ENCODE measurements at places on chromosomes 13 and 19.

DNA sequence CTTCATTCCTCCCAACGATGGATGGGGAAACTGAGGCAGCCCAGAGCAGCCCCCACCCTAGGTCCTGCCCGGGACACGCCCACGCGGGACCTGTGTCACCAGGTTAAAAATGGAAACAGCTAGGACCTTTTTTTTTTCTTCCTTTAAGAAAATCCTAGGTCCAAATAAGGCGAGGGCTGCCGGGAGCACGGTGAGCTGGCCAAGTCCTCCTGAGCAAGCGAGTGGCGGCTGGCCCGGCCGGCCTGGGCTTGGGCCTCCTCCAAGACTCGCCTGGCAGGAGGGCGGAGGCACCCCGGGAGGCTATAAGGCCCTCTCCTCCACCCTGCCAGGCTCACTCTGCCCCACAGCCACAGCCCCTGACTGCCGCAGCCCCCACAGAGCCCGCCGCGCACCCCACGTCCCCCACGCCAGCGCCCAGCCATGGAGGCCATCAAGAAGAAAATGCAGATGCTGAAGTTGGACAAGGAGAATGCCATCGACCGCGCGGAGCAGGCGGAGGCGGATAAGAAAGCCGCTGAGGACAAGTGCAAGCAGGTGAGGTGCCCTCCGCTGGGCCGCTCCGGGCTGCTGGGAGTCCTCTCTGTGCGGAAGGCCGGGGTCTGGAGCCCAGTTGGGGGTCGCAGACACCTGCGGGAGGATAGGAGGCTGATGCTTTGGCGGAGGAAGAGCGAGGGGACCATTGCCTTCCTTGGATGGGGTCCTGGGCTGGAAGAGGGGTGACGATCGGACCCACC lies 8.9 kb upstream of the TPM4 start:
- no peak for DNase-seq

DNA sequence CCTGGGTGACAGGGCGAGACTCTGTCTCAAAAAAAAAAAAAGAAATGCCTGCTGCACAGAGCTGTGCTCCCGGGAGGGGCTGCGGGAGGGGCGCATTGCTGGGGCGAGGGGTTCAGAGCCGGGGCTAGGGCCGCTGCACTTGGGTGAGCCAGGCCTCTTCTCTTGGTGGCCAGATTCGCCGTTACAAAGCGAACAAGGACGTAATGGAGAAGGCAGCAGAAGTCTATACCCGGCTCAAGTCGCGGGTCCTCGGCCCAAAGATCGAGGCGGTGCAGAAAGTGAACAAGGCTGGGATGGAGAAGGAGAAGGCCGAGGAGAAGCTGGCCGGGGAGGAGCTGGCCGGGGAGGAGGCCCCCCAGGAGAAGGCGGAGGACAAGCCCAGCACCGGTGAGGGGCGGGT lies 19.0 kb downstream of the PLIN4 start:
- DNase-seq = no peak

- no peak for DNase-seq
These were observed 30.2 kb upstream of the TRPC4 start for GRCh38 chr13:37899753-37900152.

DNA sequence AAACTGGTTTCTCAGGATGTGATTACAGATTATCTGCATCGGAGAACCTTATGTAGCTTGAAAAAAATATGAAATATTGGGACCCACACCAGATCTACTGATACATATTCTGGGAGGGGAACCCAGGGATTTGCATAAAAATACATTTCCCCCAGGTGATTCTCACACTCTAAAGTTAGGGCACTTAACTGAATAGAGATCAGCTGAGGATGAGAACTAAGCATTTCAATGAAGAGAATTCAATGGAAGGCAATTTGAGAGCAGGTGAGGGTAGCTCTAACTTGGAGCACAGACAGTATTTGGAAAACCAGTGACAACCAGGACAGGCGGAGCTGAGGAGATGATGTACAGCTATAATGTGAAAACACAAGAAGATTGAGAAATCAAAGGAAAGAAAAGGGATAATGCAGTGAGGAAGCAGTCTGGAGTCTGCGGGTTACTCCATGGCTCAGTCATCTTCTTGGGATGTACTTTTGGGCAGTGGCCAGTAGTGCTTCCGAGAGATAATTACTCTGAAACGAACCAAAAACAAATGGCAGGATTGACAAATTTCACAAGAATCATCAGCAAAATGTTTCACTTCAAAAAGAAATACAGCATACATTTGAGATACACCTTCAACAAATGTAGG lies 6.1 kb upstream of the OXGR1 start:
- no peak for DNase-seq

- DNase-seq = no peak
These were observed 886.8 kb downstream of the PCDH9 start for GRCh38 chr13:66343224-66343828.

DNA sequence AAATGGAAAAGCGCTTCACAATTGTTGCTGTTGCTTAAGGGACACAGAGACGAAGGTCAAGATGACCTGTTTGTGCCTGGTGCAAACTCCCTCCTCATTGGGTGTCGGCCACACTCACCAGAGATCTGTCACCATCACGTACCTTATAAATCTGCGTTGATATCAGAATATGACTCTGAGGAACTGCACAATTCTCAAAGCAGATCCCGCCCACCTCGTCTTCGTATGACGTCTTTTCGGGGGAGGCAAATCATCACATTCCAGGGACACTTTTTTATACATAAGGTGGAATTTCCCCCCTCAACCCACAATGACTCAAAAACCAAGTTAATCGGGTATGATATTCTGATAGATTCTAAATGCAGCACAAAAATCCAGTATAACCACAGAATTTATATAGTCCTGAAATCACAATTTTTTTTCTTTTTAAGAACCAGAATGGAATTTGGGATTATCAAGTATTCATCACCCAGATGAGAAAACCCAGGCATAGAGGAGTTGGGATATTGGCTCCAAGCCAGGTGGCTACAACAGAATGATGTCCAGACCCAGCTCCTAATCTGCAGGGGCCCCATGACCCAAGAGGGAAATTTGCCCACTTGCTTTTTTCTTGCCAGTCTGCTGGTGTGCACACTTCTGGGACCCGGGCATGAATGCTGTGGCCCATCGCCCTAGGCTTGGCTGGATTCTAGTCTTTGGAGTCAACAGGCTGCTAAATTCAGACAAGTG lies 50.6 kb upstream of the MTIF3 start:
- no peak for DNase-seq

- DNase-seq = no peak
These were observed 232.9 kb upstream of the SLC10A2 start for GRCh38 chr13:103299079-103299478.

GRCh38 chr19:720345-721160 lies 11.8 kb downstream of the PALM start:
- no peak for DNase-seq

DNA sequence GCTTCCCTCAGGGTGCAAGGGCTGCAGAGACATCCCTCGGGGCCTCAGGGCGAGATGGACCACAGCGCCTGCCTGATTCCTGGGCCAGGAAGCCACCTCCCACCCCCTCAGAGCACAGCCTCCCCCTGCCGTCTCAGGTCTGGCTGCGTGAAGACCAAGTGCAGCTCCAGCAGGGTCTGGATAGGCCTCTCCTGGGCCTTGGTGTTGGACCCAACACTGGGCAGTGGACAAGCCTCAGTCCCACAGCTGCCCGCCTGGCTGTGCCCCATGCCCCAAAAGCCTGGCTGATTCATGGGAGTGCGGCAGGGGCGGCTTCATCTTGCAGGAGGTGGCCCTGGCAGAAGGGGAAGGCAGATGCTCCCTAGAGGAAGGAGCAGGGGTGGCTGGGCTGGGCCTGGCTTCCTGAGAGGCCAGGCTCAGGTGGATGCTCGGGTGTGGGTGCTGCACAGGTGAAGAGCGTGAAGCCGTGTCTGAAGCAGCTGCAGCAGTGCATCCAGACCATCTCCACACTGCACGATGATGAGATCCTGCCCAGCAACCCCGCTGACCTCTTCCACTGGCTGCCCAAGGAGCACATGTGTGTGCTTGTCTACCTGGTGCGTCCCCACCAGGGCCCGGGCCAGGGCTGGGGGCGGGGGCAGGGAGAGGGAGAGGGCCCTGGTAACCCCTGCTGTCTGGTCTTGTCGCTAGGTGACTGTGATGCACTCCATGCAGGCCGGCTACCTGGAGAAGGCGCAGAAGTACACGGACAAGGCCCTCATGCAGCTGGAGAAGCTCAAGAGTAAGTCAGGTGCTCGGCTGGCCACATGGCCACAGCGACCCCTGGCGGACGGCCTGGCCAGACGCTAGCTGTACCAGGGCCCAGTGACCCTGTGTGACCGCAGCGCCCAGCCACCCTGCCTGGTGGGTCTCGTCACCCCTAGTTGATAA lies 21.7 kb downstream of the MAU2 start:
- no peak for DNase-seq

- no peak for DNase-seq
These were observed 2.0 kb downstream of the RPL36 start for GRCh38 chr19:5691822-5692722.

DNA sequence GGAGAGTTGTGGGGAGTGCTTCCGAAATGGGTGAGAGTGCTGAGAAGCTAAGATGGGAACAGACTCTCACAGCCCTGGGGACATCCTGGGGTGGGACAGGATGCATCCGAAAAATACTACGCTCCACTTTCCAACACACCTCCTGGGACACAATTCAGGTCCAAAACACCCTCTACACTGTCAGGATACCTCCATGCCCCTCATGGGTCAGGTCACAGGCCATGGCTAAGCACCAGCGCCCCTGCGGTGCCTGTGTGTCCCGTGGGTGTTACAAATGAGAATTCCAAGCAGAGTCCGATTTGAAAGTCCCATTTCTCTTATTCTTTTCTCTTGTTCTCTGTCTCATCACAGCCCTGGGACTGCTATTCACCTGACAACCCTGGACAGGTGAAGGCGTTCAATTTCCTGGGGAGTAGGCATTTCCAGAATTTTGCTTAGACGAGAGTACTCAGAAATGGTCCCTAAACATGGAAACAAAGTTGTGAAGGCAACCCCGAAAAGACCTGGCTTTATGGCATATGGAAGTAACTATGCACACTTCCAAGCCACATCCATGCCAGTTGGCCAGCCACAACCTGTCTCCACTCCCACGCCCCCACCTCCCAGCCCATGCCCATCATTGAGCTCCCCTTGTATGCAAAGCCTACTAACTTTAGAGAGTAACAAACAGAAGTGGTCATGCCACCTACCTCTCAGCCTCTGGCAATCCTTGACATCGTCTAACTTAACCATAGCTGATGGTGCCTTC lies 87.9 kb upstream of the ZNF507 start:
- DNase-seq = no peak

- no peak for DNase-seq
These were observed 97.9 kb downstream of the HSPH1 start for GRCh38 chr13:31063772-31064171.

DNA sequence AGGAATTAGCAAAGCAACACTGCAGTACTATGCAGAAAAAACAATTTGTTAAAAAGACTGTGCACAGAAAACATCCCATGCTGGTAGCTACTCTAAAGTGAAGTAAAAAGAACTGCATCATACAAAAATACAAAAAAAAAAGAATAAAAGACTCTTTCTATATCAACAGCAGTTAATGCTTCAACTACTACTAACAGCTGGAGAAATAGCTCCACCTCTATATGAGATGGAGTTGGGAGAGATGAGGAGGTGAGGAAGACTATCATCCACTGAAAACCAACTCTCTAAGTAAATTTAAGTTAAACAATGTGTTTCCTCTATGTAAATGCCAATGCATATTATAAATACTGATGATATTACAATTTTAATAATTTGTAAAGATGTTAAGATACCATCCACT lies 1.8 kb downstream of the ZC3H13 start:
- DNase-seq = no peak

DNA sequence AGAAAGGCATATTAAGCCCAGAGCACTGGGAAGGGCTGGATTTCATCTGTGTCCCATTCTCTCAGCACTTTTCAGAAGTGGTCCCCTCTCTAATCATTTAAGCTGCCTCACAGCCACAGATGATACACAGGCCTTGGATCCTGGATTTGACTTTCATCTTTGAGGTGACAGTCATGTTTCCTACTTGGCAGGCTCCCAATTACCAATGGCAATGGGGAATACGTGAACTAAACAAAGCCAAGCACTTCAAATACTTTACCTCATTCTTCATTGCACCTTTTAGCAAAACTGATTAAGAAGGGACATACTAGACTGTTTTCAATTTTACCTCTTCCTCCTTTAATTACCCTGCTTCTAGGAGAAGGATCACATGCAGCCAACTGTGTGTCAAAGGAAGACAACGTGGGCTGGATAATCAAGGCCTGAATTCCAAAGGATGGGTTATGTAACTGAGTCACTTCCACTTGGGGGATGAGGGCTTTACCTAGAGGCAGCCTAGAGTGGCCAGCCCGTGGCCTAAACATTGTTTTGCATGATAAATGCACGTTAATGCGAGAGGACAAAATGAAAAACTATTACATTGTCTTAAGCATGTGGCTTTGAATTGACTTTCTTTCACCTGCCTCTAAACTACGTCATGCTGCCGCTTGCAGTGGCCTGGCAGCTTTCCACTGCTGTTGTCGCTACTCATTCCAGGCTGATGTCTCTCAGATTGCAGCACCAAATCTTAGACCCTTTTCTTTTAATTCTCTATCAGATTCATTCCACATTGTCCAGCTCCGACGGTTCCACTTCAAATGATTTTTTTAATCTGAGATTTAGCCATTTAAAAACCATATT lies 95.0 kb downstream of the KCTD12 start:
- DNase-seq = no peak

DNA sequence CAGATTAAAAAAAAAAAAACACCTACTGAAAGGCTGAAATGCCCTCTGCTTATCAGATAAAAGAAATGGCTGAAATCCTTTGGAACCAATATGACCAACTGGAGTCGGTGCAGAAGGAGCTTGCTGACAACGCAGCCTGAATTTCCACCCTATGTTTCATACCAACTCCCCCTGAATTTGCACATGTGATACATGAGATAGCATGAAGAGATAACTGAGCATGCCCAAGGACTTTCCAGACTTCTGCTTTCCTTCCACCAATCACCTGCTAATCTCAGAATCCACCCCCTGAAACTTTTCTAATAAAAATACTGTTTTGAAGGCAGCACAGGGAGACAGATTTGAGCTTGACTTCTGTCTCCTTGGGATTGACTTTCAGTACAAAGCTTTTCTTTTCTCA lies 32.2 kb upstream of the WDFY2 start:
- peak; percentile 41 for DNase-seq

GRCh38 chr13:99093997-99094396 lies 106.7 kb upstream of the UBAC2 start:
- DNase-seq = no peak

- no peak for DNase-seq
These were observed 2.3 kb downstream of the MIDN start for GRCh38 chr19:1250437-1251260.

All from CD14-positive monocyte (primary cell).